ENCODE measurements at places on chromosomes 5 and 9. TPM values are rescaled to one million over a fixed set of nuclear protein-coding genes. Genes with fewer than 3 reads are reported as not detected.

IFNK gene
- total RNA-seq = not detected

LAMC3 gene
- total RNA-seq = not detected

F12 gene
- total RNA-seq = 0.28 TPM

VLDLR gene
- not detected for total RNA-seq

- no peak for DNase-seq
Observed at GRCh38 chr9:108410161-108410560, 445.6 kb downstream of the ACTL7B start.

GRCh38 chr5:146962801-146963355 is 84.3 kb upstream of the PPP2R2B start:
- DNase-seq = no peak

DNA sequence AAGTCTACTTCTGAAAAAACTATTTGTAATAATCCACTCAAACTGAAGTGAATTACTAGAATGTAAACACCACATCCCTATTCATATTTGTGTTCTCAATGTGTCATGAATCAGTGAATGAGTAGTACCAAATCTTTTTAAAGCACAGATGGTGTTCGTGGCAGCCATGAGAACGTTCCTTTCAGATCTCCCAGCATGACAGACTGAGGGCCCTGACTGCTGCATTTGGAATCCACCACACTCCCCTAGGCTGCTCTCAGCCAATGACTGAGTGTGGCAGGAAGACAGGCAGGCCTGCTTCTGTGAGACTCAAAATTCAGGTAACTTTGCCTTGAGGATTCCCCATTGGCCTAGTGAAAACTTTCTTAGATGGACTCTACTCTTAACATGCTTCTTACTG is 10.9 kb upstream of the JMY start:
- DNase-seq = no peak

DNA sequence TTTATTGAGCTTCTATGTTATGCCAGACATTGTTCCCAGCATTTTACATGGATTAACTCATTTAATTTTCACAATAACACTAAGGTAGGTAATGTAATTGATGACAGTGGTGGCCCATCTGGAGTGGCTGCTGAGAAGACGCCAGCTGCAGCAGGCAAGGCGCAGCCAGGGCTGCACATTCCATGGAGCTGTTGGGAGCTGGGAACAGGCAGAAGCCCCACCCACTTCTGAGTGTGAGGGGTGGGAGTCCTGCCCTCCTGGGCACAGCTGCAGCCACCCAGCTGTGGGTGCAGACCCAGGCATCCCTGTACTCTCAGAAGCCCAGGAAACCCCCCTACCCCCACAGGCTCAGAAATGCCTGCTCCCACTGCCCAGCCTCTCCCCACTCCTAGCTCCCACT is 183.3 kb downstream of the DEPDC1B start:
- no peak for DNase-seq

- no peak for DNase-seq
Observed at GRCh38 chr9:69452110-69452782, 127.2 kb downstream of the ENTREP1 start.

DNA sequence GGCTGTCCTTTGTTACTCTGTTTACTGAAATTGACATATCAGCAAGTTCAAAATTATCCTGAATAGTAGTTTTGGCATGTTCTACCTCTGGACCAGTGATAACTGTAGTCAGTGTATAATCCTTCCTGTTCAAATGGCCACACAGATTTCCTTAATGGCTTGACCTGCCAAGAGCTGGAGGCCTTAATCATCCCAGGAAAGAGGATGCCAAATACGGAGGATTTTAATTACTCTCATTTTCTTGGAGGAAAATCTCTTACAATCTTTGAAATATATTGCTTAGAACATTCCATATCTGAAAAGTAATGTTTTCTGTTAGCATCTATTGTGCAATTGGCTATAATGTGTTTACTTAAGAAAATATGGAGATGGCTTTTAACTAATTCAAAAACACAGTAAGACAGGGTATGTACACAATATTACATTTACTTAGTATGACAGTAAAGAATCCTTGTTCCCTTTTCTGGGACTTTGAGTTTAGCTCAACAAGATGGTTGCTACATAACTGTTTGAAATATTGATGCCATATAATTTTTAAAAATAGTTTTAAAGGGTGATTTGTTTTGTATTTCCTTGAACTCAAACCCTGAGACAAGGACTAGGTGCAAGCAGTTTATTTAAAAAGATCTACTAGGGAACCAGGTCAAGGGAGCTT is 68.9 kb upstream of the SELENOP start:
- no peak for DNase-seq

DNA sequence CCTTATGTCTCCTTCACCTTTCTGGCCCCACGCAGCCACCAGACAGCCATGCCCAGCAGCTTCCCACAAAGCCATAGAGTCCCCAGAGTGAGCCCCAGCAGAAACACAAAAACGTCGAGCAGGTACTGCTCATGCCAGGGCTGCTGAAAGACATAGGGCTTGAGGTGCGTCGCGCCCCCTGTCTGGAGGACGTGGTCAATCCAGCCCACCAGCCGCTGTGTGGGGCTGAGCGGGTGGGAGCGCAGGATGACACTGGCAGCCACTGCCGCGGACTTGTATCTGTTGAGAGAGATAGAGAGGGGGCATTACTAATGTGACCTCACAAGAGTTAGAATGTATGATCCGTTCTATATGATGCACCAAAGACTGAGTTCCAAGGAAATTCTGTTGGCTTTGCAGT is 31.0 kb downstream of the UGT3A2 start:
- DNase-seq = no peak

- no peak for DNase-seq
Observed at GRCh38 chr5:67268231-67269021, 71.8 kb upstream of the CD180 start.

DNA sequence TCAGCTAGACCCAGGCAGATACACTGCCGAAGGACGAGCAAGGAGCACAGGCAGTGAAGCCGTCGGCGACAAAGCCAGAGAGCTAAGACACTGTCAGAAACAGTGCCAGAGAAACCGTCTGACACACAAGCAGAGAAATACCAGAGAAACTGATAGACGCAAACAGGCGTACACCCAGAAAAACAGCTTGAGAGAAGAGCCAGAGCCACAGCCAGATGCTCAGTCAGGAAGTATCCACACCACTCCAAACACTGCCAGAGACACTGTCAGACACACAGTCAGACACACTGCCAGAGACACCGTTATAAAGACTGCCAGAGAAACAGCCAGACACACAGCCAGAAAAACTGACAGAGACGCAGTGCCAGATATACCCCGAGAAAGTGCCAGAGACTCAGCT is 19.1 kb downstream of the CNTFR start:
- DNase-seq = no peak

GRCh38 chr9:101387871-101388506 is 3.2 kb upstream of the BAAT start:
- no peak for DNase-seq

Data from naive thymus-derived CD4-positive, alpha-beta T cell (primary cell).